ENCODE measurements at places on chromosomes 2 and 18.

DNA sequence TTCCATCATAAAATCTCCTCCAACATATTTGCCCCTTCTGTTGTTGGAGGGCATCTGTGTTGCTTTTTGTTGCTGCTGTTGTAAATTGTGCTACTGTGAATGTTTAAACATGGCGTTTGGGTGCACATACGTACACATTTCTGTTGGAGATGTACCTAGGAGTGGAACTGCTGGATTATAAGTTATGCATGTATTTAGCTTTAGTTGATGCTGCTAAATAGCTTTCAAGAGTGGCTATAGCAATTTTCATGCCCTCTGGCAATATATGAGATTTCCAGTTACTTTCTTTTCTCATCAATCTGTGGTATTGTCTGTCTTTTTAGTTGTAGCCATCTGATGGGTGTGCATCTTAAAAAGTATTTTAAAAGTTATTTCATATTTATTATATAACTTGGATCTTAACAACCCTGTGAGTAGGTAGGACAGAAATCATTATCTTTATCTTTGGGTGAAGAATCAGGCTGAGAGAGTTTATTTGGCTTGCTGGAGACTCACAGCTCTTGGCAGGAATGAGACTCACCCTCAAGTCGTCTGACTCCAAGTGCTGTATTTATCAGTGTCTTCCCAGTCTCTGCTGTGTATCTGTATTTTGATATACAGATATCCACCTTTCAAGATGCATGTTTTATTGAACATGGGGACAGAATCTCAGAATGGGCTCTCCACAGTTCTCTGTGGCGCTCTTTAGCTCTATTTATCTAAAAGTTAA lies 16.9 kb downstream of the ZNF236 start:
- no peak for DNase-seq

GRCh38 chr18:69397096-69397495 lies 3.6 kb upstream of the DOK6 start:
- DNase-seq, result no peak

DNA sequence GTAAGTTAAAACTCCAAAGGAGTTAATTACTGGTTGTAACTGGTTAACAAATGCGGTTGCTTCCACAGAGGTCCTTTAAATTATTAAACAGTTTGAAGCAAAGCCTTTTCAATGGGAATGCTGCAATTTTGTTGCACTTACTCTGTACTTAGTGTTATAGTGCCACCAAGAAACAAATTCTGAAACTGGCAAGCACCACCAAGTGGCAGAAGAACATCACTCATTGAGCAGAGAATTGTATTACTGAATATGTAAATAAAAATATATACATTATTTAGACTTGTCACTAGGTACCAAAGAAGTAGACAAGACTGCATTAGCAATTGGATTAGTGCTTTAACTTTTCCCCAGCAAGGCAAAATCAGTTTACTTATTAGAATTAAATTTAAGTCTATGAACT lies 2.6 kb upstream of the TMEFF2 start:
- no peak for DNase-seq

DNA sequence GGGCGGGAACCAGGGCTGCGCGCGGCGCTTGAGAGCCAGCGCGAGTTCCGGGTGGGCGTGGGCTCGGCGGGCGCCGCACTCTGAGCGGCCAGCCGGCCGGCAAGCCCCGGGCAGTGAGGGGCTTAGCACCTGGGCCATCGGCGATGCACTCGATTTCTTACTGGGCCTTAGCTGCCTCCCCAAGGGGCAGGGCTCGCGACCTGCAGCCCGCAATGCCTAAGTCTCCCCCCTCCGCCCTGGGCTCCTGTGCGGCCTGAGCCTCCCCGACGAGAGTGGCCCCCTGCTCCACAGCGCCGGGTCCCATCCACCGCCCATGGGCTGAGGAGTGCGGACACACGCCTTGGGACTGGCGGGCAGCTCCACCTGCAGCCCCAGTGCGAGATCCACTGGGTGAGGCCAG lies 36.5 kb upstream of the MAP2 start:
- DNase-seq, result no peak

DNA sequence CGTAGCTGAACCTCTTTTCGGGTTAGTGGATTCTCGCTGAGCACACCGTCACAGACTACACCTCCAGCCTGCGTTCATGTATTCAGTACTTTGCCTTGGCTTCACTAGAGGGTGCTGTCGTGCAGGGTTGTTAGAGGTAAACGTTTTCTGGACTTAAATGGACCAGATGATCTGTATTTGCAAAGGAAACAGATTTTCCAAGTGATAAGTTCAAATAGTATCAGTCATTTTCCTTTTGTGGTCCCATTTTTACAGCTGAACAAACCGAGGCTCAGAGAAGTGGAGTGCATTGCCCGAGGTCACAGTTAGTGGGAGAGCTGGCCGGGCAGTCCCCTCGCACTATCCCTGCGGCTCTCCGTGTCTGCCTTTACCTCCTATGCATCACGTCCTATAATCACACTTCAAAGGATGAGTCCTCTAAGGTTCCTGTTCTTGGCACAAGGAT lies 125.9 kb downstream of the MAP4K4 start:
- DNase-seq, result peak; percentile 67

- no peak for DNase-seq
Observed at GRCh38 chr2:28054916-28055315, 164.4 kb downstream of the BABAM2 start.

- DNase-seq, result no peak
Observed at GRCh38 chr2:223549215-223549614, 52.9 kb downstream of the SCG2 start.

GRCh38 chr18:47931718-47932103 lies 1.3 kb upstream of the SMAD2 start:
- DNase-seq, result peak; percentile 20

- no peak for DNase-seq
Observed at GRCh38 chr2:62334440-62335058, 138.6 kb downstream of the B3GNT2 start.

DNA sequence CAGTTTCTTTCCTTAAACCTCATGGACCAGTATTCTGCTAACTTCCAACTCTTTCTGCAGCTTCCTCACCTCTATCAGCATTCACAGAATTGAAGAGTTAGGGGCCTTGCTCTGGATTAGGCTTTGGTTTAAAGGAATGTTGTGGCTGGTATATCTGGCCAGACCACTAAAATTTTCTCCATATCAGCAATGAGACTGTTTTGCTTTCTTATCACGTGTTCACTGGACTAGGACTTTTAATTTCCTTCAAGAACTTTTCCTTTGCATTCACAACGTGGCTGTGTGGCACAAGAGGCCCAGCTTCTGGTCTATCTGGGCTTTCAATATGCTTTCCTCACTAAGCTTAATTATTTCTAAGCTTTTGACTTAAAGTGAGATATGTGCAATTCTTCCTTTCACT lies 33.4 kb downstream of the SP3 start:
- DNase-seq, result no peak

- DNase-seq, result no peak
Observed at GRCh38 chr18:3305933-3306332, 44.0 kb downstream of the MYL12B start.

GRCh38 chr18:23972453-23972852 lies 42.1 kb upstream of the TTC39C start:
- DNase-seq, result no peak

- DNase-seq, result peak; percentile 31
Observed at GRCh38 chr2:10497797-10498251, 49.7 kb upstream of the ODC1 start.

DNA sequence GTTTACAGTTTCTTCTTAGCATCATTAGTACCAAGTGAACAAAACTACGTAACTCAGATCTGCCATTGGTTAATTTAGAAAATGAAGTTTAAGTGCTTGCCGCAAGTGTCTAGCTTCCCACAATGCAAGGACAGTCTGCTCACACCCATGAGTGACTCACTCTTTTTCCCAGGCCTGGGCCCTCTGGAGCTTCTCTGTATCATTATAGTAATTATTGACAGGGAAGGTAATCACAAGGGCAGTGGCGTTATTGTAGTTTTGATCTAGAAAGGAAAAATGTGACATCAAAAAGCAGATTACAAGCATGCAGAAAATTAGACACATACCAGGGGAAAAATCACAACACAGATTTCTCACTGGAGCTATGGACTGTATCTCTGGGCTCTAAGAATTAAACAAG lies 38.5 kb downstream of the NPC1 start:
- DNase-seq, result no peak

DNA sequence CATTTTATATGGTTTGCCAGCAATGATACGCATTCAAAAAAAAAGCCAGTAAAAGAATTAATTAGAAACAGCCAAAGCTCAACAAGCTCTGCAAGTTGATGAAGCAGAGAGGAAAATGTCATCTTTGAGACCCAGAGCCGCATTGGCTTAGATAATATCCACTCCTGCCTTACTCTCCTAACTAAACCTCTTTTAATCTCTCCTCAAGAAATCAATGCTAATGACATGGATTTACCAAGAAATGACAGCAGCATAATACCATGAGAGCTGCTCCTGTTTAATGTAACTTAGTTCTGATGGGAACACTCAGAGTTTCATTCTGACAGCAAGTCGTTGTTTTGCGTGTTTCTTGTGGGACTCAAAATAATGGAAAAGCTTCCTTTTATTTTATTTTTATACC lies 1099.4 kb upstream of the PIK3C3 start:
- no peak for DNase-seq

GRCh38 chr18:3333056-3333720 lies 71.3 kb downstream of the MYL12B start:
- DNase-seq, result no peak

GRCh38 chr2:184923751-184924150 lies 325.4 kb downstream of the ZNF804A start:
- no peak for DNase-seq

- no peak for DNase-seq
Observed at GRCh38 chr2:167380094-167380493, 491.8 kb downstream of the XIRP2 start.
